Activated gamma-delta T cell treated with Interleukin-2 at 50 U/mL for 16 hours (primary cell): ENCODE measurements at places on chromosomes 2 and 18.

GRCh38 chr2:64873472-64873924 is 115.7 kb upstream of the SLC1A4 start:
- peak; percentile 79 for DNase-seq

DNA sequence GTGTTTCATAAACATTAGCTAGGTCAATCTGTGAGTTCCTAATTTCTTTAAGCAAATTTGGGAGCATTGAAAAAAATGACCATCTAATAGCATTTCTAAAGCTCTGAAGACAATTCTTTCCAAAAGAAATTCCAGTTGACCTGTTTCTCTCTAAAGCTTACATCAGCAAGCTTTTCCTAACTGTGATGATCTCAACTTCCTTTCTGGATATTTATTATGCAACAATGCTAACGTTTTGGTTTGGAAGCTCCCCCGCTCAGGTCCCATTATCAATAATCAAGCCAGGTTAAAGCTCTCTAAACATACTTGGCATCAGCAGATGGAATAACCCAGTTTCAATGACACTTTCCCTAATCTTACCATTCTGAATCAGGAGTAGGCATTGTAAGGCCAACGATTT is 196.3 kb upstream of the TANK start:
- DNase-seq, result no peak

GRCh38 chr18:36665952-36666351 is 162.8 kb downstream of the TPGS2 start:
- no peak for DNase-seq

DNA sequence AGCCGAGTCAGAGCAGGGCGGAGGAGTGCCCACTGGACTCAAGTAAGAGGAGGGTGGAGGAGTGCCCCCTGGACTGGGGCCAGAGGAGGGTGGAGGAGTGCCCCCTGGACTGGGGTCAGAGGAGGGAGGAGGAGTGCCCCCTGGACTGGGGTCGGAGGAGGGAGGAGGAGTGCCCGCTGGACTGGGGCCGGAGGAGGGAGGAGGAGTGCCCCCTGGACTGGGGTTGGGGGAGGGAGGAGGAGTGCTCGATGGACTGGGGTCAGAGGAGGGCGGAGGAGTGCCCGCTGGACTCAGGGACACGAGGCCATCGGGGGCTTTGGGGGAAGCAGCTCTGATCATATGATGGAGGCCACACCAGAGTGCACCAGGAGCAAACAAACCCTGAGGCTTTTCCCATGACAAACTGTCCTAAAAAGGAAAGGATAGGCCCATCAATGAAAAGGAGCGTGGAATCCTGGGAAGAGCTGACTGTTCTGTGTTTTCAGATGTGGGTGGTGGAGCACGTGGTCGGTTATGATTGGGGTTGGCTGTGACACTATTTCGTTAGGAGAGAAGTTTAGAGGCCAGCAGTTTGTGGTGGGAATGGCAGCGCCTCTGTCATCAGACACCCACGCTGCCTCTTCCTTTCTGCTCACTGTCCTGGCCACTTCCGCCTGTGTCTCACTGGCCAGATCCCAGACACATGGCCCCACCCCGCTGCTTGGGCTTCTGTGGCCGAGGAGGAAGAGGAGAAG is 24.5 kb upstream of the HPCAL1 start:
- no peak for DNase-seq

DNA sequence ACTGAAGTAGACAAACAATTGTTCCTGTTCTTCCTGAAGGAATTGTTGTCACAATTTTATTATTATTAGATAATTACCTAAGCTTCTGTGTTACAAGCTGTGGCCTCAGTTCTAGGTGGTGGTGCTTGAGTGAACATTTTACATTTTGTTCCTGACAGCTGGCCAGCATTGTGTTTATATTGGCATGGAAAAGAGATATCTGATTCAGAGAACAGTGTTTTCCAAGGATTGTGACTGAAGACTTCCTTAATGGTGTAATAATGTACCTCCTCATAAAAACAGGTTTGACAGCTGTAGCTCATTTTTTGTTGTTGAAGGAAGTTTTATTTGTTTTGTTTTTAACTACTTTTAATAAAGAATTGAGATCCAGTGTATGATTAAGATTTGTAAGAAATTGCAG is 95.2 kb downstream of the EPB41L5 start:
- DNase-seq, result no peak

GRCh38 chr2:232523682-232524597 is 2.0 kb upstream of the CHRND start:
- DNase-seq, result no peak

GRCh38 chr2:117639401-117639800 is 175.1 kb upstream of the DDX18 start:
- DNase-seq, result no peak

DNA sequence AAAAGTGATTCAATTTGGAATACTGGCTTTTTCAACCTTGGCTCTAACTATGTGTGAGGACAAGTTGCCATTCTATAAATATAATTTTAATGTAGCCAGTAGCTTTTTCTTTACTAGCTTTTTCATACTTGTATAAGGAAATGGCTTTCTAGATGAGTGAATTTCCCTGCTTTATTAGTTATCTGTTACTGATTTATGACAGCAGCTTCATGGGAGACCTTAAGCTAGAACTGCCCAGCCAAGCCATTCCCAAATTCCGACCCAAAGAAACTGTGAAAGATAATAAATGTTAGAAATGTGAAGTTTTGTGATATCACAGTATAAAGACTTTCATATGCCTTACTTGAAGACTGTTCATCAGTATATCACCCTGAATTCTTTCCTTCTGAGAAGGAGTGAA is 32.3 kb downstream of the BABAM2 start:
- no peak for DNase-seq

DNA sequence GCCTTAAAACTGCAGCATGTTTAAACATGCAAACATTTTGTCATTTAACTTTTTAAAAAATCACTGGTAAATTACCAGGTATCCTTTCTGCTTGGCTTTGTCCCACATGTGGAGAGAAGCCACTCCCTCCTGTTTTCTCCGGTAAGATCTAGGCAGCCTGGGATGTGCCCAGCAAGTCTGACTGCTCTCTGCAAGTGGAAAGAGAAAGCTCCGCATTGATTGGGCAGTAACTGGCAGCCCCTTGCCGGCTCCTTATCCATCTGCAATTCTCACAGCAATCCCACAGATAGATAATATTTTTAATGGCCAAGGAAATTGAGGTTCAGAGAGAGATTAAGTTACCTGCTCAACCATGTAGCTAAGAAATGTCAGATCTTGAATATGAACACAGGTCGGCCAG is 136.1 kb downstream of the TMEM200C start:
- no peak for DNase-seq

DNA sequence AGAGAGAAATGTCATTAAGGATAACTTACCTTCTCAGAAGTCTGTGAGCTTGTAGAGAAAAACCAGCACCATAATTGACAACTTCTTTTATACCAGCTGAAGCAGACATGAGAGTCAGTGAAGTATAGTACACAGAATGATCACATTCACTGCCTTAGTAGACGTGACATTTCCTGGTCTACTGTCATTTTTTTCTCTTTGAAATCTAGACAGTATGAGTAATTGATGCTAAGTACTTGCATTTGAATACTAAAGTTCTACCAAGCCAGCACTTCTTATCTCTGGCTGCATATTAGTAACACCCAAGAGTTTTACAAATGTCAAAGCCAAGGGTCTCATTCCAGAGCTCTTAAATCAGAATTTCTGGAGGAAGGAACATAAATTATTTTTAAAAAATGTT is 25.4 kb upstream of the ACADL start:
- DNase-seq, result no peak

GRCh38 chr18:37266290-37266689 is 299.3 kb downstream of the CELF4 start:
- no peak for DNase-seq

GRCh38 chr2:233976690-233977294 is 59.6 kb downstream of the TRPM8 start:
- no peak for DNase-seq
